ENCODE measurements at places on chromosomes 5 and 9.
A peak's percentile ranks its signal among the peaks of the same experiment; 100 is the strongest.

- DNase-seq: no peak
Measured at GRCh38 chr5:180130291-180130869, 58.8 kb upstream of the RNF130 start.

DNA sequence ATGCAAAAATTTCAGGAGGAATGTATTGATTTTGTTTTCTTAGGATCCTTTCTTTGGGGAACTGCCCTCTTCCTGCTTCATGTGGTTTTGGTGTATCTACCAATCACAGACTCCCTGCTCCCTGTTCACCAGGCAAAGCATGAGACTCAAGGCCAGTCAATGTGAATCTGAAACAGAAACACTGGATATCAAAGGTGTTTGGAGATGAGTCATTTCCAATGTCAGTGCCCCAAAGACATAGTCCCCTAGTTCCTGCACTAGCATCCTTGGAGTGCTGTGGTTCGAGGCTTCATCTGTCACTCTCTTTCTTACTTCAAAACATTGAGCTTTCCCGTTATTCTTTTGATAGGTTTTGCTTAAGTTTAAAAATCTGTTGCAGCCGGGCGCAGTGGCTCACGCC lies 8.1 kb downstream of the PPP3R2 start:
- DNase-seq: no peak

- DNase-seq: no peak
Measured at GRCh38 chr9:33249983-33250382, 10.0 kb downstream of the SPINK4 start.

DNA sequence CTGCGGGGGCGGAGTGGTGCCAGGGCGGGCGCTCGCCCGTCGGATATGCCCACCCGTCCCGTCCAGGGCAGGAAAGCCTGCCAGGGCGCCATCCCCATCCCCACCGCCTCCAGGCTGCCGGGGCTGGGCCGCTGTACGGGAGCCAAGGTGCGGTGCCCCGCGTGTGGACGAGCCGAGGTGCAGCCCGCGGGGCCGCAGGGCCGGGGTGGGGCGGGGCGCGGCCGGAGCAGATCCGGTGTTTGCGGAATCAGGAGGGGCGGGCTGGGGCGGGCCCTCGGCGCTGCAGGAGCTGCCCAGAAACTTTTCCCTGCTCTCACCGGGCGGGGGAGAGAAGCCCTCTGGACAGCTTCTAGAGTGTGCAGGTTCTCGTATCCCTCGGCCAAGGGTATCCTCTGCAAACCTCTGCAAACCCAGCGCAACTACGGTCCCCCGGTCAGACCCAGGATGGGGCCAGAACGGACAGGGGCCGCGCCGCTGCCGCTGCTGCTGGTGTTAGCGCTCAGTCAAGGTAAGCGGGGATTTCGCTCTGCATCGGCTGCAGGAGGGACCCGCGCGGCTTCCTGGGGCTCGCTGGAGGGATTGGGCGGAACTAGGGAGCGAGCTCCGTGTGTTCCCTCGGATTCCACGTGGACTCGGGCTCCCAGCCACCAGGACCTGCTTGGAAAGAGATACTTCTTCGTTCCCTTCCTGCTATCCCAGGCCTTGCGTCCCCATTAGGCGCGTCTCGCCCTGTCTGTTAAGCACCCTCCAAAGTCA lies at the start of gene ITGA2:
TSS of gene ITGA2 (plus strand) at position 328 of the 756 bp plus-strand sequence. CDS start at position 445, 117 bp downstream.
- peak; percentile 67 for DNase-seq

DNA sequence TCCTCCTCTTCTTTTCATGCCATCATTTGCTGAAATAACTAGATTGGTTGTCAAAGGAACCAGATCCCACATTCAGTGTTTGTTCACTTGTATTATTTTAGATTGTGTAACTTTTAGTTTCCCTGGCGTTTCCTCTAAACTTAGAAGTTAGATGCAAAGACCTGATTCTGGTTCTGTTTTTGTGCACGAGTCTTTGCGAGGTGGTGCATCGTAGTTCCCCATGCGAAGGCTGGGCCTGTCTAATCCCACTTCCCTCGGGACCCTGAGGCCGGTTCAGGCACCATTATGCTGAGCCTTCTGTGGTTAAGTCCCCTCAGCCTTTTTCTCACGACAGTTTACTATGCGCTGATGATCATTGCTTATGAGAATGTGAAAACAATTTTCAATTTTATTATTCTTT lies 219.1 kb upstream of the OTULINL start:
- no peak for DNase-seq

DNA sequence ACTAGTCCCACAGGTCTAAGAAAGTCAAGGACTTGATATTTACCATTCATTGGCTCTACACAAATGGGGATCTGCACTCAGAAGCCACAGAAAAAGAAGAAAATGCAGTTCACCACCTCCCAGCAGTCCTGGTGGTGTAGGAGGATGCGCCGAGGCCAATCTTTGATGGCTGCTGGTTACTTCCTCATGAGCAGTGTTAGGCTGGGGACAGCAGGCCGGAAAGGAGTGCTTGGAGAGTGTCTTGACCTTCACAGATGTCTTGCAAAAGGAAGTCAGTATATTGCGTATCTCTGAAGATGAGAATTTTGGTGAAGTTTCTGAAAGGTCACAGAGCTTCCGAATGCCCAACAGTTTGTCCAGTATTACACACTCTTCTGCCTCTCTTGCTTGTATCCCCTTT lies 597.0 kb downstream of the EBF1 start:
- DNase-seq: no peak

DNA sequence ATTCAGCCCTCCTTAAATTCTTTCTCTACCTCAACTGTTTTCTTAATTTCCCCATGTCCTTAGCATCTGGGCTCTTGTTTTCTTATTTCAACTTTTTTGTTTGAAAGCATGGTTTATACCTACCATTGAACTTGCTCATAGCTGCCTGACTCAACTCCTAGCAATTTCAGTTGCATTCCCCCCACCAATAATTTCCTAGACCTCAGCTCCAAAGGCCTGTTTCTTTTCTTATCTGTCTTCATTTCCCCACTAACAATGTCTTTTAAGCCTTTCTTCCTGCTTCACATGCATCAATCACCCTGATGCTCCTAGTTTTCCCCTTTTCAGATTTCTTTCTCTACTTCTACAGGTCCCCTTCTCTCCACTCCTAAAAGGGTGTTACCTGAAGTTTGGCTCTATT lies 129.7 kb upstream of the PDE4D start:
- no peak for DNase-seq

- DNase-seq: no peak
Measured at GRCh38 chr5:141051521-141051866, 320 bp downstream of the PCDHB1 start.

- DNase-seq: no peak
Measured at GRCh38 chr9:113886933-113887332, 10.8 kb downstream of the ZNF618 start.

DNA sequence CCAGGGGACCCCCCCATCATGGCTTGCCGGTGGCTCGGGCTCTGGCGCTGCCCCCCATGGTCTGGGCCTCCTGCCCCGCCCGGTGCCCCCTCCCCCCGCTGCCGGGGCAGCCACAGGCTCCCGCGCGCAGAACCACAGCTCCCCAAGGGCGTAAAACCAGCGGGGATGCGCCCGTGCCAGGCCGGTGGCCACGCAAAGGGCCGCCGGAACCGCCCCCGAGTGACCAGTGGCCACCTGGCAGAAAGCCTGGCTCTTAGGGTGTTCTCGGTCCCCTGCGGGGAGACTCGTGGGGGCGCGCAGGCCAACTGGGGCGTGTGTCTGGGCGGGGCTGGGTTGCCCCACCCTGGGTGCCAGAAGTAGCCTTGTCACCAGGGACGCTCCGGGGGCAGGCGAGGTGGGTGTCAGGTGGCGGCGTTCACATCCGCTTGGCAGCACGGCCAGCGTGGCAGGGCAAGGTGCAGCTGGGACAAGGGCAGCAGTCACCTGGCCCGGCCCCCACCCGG lies 515 bp upstream of the AGPAT2 start:
- DNase-seq: no peak

DNA sequence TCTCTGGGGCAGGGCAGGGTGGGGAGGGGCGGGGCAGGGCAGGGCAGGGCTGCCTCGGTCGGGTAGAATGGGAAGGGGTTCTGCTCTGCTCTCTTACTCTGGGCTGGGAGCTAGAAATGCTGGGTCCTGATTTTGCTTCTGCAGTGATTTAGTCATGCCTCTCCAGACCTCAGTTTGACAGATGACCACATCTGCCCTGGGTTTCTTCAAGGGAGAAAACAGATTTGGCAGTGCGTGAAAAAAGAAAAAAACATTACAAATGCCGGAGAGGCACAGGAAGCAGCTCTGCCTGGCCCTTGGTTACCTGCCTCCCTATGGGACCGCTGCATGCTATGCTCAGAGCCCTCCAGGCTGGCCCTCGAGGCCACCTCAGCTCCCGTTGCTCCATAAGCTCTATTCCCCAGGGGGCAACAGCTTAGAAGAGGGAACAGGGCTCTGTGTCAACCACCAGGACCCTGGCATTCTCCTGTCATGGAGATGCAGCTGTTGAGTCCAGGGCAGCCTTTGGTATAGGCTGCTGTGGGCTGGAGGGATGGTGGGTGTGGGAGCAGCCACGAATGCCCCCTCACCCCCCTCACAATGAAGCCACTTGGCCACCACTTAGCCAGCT lies 53.2 kb upstream of the UBTD2 start:
- DNase-seq: no peak

GRCh38 chr5:98631311-98632054 lies 142.0 kb upstream of the RGMB start:
- DNase-seq: no peak

DNA sequence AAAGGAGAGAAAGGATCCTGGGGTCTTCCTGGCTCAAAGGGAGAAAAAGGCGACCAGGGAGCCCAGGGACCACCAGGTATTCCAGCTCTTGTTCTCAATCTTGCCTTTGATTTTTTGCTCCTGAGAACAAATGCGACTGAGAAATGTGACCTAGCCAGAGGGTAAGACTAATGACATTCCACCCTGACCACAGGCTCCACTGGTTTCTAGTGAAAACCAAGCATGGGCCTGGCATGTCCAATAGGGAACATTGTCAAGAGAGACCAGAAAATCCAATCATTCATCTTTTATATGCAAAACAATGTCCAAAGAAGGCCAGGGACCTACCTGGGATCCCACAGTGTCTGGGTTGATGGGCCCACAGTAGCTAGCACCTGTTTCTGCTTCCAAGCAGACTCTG lies 50.3 kb upstream of the TGFBR1 start:
- no peak for DNase-seq

- no peak for DNase-seq
Measured at GRCh38 chr9:21669701-21670100, 132.7 kb upstream of the MTAP start.

GRCh38 chr5:126920291-126920690 lies 110.1 kb downstream of the MARCHF3 start:
- DNase-seq: peak; percentile 73

DNA sequence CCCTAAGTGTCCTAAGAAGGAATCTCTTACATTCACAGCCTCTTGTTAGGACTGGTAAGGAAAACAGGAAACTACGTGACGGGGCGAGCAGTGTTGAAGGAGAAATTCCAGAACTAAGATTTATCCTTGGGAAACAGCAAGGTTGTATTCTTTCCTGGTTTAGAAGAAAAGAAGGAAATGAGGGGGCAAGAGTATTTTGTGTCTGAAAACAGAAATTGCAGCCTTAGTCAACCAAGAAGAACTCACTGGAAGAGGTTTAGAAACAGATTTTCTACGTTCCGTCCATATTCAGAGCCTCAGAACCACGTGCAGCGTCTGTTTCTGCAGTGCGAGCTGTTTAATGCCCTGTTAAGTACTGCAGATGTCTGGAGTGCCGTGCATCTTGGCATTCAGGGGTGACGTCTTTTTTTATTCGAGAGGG lies 75.2 kb downstream of the GOLPH3 start:
- DNase-seq: no peak

GRCh38 chr5:134458234-134459009 lies 46.7 kb upstream of the CDKN2AIPNL start:
- no peak for DNase-seq

- DNase-seq: no peak
Measured at GRCh38 chr9:90240541-90240940, 402.1 kb downstream of the DIRAS2 start.

DNA sequence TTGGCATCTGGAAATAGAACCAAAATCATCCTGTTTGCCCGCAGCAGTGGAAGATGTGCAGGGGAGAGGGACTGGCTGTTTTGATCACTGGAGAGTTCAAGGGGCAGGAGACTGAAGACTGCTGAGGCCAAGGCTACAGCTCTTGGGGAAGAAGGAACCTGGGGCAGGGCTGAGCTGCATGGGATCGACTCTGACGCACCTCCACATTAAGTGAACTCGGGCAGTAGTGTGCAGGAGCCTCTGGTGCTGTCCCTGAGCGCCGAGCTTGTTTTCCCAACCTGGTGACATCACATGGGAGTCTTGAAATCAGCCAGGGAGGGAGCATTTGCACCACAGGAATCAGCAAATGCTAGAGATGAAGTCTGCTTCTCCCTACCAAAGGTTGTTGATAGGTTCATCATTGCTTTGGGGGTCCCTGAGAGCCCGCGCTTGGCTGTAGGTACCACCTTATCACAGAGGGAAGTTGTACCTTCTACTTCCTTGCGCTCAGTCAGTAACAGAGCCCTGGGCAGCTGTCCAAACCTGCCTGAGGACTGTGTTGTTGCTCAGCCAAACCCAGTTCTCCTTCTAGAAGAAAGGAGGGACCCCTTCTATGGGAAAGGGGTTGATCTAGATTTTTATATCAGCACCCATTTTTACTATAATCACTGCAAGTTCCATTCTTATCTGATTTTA lies 52.3 kb upstream of the CTSL start:
- peak; percentile 32 for DNase-seq

DNA sequence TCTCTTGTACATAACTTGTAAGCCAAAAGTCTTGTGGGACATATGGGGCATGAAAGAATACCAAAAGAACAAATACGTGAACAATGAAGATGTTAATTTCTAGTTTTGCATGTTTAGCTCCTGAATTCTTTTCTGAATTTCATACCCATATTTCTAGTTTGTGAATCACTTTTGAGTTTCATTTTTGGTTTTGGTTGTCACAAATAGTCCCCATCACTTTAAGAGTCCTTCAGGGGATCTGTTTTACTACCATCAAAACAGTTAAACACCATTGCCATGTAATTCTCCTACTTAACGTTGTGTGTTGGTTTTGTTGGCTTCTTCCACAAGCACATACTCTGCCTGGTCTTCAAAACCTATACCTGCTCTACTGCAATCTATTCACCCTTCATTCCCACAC lies 27.0 kb downstream of the VCAN start:
- no peak for DNase-seq

DNA sequence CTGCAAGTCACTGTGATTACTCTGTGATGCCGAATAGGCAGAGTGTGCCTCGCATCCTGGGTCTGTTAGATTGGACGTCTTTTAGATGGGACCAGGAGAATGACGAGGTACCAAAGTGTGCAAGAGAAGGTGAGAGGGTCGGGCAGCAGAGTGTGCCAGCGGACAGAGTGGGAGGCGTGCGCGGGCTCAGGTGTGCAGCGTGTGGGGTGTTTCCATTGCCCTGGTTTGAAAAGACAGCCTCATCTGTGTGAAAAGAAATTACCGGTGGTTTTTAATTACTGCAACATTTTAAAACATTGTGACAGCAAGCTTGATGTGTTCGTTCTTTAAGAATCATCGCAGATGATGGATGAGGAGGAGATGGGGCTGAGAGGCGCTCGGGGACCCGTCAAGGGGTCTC lies 4.2 kb upstream of the FAM163B start:
- DNase-seq: no peak
